Upper lobe of right lung (tissue), 1 donor: ENCODE measurements at places on chromosomes 12 and 14. TPM values are rescaled to one million over a fixed set of nuclear protein-coding genes. Genes with fewer than 3 reads are reported as not detected.

GRCh38 chr14:73771848-73772638 is 57.9 kb upstream of the PNMA1 start:
- DNase-seq: peak; percentile 86

- DNase-seq: no peak
Observed at GRCh38 chr12:68138480-68138879, 21.1 kb downstream of the IFNG start.

GRCh38 chr14:105455766-105456660 is 18.6 kb upstream of the CRIP2 start:
- no peak for DNase-seq

DNA sequence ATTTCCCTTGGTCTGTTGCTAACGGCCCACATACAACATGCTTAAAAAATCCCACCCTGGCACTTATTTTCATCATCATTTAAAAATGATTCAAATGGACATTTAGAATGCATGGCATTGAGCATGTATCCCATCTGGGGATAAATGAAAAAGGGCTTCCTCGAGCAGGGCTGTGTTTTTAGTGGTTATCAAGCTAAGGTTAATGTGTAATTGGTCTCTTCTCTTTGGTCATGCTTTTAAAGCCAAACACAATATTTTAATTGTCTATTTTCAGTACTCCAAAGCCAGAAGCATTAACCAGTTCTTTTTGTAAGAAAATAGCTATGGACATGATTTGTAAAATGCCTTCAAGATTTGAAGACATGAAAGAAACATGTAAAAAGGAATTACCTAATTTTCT is 1.9 kb upstream of the TRHDE start:
- no peak for DNase-seq

- no peak for DNase-seq
Observed at GRCh38 chr14:67999705-68000384, 180.3 kb downstream of the RAD51B start.

GRCh38 chr12:42135259-42135814 is 9.3 kb downstream of the GXYLT1 start:
- no peak for DNase-seq

- no peak for DNase-seq
Observed at GRCh38 chr12:26830363-26830762, 2.6 kb downstream of the ITPR2 start.

- DNase-seq: peak; percentile 79
Observed at GRCh38 chr14:59360923-59361794, 104.0 kb downstream of the GPR135 start.

- no peak for DNase-seq
Observed at GRCh38 chr12:3757261-3757660, 4.4 kb upstream of the CRACR2A start.

DNA sequence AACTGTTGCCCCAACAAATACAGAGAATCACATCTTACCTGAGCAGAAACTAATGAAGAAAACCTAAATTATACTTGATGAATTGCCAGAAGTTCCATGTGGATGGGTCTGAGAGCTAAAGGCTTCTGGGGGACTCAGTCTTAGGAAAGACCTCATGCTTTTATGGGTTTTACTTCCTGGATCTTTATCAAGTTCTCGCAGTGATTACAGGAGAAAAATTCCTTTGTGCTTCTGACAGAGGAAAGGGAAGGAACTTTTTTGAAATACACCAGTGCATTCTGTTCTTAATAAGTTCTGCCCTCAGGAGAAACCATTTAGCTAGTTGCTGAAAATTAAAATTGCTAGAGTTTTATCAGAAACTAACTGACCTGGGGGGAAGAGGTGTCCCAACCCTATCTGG is 203.9 kb upstream of the KITLG start:
- DNase-seq: no peak

GRCh38 chr12:42696406-42697149 is 107.0 kb upstream of the PRICKLE1 start:
- no peak for DNase-seq

GRCh38 chr14:51474854-51475253 is 176.9 kb upstream of the FRMD6 start:
- DNase-seq: no peak

DNA sequence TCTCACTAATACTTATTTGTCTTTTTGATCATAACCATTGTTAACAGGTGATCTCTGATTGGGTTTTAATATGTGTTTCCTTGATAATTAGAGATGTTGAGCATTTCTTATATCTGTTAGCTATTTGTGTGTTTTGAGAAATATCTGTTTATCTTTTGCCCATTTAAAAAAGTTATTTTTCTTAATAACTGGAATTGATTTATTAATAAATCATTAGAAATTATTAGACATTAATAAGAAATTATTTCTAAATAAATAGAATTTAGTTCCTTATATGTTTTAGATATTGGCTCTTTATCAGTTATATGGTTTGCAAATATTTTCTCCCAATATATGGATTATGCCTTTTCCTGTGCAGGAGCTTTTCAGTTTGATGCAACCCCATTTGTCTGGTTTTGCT is 18.7 kb downstream of the TMX1 start:
- no peak for DNase-seq

DNA sequence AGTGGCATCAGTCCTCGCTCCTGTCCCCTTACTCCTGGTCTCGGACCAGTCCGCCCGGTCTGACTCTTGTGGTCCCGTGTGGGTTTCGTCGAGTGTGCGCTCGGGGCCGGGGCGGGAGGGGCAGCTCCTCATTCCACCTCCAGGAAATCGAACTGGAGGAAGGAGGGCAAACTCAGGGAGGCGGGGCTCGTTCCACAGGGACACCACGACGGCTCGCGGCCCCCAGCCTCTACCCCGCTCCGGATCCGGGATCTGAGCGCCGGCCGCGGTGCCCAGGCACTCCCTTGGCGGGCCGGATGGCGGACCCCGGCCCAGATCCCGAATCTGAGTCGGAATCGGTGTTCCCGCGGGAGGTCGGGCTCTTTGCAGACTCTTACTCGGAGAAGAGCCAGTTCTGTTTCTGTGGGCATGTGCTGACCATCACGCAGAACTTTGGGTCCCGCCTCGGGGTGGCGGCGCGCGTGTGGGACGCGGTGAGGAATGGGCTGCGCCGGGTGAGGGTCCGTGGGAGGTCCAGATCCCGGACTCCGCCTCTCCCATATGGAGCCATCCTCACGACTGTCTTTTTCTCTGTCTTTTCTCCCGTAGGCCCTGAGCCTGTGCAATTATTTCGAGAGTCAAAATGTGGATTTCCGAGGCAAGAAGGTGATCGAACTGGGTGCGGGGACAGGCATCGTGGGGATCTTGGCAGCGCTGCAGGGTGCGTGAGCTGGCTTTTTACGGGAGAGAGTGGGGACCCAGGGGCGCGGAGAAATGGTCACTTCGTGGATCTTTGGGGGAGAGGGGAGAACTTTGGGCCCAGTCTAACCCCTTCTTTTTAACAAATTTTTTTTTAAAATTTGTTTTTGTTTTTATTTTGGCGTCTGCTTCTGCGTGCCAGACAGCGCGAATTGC is at the start of gene EEF1AKMT3:
Gene EEF1AKMT3 (plus strand): TSS at position 186 of the 894 bp plus-strand sequence. CDS start 111 bp downstream, at position 297.
- DNase-seq: peak; percentile 85

DNA sequence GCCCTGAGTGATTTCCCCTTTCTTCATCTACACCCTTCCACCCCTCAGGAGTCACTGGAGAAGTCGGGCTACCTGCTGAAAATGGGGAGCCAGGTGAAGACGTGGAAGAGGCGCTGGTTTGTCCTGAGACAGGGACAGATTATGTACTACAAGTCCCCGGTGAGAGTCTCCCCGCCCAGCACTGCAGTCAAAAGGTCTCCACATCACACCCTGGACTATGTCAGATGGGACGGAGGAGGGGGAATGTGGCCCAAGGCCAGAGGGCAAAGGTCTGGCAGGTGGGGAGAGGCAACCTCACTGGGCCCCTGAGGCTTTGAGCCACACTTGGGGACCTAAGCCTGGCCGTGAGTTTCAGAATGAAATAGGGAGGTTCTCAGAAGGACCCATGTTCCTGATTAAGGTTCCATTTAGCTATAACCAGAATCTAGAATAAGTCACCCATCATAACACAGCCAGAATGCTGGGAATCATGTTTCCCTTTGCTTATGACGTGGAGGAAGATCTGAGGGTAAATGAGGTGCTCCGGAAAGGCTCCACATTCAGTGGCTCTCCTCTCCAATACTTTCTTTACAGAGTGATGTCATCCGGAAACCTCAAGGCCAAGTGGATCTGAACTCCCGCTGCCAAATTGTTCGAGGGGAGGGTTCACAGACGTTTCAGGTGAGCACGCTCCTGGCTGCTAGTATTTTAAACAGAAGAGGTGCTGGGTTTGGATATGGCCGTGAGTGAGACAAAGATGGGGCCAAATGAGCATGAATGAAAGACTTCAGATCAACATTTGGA is 26.6 kb downstream of the PIGH start:
- DNase-seq: peak; percentile 38

DNA sequence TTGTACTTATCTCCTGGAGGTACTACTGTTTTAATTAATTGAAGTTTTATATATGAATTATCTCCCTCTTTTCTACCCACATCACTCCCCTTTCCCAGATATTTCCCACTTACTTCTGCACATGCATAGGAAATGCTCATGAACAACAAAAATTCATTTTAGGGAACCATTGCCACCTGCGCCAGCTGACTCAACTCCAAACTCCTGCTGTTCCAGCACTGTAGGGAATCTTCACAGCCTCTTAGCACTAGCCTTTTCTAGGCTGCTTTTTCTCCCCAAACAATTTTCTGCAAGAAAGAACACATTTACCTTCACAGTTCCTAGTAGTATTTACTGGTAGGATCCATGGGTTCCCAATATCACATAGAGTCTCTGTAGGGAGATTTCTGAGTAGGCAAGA is 268.4 kb downstream of the LRFN5 start:
- DNase-seq: no peak

GRCh38 chr14:73785834-73786635 is 65.6 kb upstream of the PTGR2 start:
- peak; percentile 88 for DNase-seq

GRCh38 chr12:57099047-57099714 is 10.3 kb downstream of the NAB2 start:
- no peak for DNase-seq

DNA sequence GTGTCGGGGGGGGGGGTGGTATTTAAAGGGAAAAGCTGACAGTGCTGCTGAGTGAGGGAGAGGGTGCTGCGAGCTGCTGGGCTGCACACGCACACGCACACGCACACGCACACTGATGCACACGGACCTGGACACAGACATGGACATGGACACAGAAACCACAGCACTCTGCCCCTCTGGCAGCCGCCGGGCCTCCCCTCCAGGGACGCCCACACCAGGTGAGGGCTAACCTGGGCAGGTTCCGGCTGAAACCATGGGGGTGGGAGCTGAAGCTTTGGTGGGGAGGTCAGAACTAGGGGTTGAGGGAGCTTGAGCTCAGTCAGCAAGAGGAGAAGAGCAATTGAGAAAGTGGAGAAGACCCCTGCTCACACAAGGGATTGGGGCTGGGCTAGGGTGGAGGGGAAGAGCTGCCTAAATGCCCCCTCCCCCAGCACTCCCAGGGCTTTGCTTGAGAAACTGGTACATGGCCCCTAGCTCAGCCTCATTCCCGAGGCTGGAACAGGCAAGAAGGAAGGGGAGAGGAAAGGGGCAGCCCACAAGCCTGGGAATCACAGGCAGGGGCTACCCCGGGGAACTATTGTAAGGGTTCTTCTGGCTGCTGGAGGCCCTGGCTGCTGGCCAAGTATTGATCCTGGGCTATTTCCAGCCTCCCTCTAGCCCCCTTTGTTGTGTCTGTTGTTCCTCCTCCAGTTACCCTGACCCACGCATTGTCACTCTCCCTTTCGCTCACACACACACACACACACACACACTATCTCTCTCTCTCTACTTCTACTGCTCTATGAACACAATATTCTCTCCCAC is at the start of gene REM2:
Gene REM2 (plus strand): TSS at position 50 of the 804 bp plus-strand sequence. CDS start 66 bp downstream, at position 116.
- no peak for DNase-seq

GRCh38 chr12:67669217-67669933 is 20.8 kb downstream of the DYRK2 start:
- no peak for DNase-seq

- no peak for DNase-seq
Observed at GRCh38 chr14:43411841-43412240, 1095.2 kb downstream of the FSCB start.

AICDA gene
- 0.75 TPM for total RNA-seq

TAS2R31 gene
- 3.0 TPM for total RNA-seq

OAS1 gene
- 60.0 TPM for total RNA-seq

KLRD1 gene
- total RNA-seq: 13.3 TPM
